Activated naive CD4-positive, alpha-beta T cell treated with Interleukin-2 at 50 U/mL for 16 hours (primary cell): ENCODE measurements at places on chromosomes 3 and 15.
A peak's percentile ranks its signal among the peaks of the same experiment; 100 is the strongest.

- no peak for DNase-seq
Measured at GRCh38 chr3:29610781-29611180, 329.9 kb downstream of the RBMS3 start.

DNA sequence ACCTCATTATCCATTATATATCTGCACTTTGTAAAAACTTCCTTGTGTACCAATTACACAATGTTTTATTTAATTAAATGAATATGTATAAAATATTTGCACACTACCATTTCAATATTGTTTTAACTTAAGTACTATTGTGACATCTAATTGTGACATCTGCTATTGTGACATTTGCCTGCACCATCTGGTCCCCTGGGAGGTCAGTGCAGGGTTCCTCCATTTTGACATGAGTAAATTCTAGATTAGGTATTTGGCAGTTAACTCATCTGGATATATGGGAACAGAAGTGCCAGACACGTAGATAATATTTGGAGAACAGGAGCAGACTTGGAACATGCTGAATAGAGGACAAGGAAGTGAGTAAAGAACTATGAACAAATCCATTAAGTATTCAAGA lies 332.1 kb downstream of the VGLL3 start:
- no peak for DNase-seq

DNA sequence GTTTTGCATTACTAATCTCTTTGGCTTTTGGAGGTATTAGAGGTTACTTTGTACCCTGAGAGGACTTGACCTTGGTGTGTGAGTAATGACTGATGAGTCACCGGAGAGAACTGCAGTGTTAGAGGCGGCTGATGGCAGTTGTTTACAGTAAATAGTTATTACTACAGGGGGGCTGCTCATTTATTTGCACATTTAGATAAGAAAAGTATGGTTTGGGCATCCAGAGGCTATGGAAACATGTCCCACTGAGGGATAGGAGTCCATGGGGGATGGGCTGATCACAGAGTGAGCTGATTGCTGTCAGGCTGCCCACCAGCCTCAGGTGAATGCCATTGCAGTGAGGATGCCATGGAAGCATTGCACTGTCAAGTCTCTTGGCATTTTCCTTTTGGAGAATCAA lies 17.3 kb upstream of the STAC start:
- DNase-seq: no peak

DNA sequence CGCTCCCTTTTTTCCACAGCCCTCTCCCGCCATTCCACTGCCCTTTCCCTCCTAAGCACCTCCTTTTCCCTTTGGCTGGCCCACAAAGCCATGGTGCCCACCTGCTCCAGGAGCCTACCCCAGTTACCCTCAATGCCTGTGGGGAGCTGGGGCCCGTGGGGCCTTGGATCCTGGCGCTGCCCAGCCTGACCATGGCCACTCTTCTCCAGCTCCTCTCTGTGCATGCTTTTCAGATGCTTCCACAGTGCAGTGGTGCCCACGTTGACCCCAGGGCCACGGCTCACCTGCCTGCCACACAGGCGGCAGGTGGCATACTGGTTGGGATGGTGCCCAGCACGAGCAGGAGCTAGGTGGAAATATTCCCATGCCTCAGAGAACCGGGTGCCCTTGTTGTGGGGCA lies 1.5 kb downstream of the ZBED2 start:
- DNase-seq: no peak

- DNase-seq: no peak
Measured at GRCh38 chr3:185942396-185942795, 4.6 kb upstream of the TRA2B start.

GRCh38 chr3:167684388-167684993 lies 30.7 kb upstream of the WDR49 start:
- DNase-seq: peak; percentile 3

GRCh38 chr3:72035606-72036005 lies 250.7 kb upstream of the PROK2 start:
- DNase-seq: no peak

GRCh38 chr3:99658274-99658673 lies 19.9 kb downstream of the COL8A1 start:
- DNase-seq: no peak

DNA sequence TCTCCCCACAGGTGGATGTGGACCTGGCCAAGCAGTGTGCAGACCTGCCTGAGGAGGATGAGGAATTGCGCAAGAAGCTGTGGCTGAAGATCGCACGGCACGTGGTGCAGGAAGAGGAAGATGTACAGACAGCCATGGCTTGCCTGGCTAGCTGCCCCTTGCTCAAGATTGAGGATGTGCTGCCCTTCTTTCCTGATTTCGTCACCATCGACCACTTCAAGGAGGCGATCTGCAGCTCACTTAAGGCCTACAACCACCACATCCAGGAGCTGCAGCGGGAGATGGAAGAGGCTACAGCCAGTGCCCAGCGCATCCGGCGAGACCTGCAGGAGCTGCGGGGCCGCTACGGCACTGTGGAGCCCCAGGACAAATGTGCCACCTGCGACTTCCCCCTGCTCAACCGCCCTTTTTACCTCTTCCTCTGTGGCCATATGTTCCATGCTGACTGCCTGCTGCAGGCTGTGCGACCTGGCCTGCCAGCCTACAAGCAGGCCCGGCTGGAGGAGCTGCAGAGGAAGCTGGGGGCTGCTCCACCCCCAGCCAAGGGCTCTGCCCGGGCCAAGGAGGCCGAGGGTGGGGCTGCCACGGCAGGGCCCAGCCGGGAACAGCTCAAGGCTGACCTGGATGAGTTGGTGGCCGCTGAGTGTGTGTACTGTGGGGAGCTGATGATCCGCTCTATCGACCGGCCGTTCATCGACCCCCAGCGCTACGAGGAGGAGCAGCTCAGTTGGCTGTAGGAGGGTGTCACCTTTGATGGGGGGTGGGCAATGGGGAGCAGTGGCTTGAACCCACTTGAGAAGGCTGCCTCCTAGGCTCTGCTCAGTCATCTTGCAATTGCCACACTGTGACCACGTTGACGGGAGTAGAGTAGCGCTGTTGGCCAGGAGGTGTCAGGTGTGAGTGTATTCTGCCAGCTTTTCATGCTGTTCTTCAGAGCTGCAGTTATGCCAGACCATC lies 8.6 kb downstream of the VPS18 start:
- DNase-seq: no peak

GRCh38 chr3:73656241-73656890 lies 31.6 kb upstream of the PDZRN3 start:
- no peak for DNase-seq

DNA sequence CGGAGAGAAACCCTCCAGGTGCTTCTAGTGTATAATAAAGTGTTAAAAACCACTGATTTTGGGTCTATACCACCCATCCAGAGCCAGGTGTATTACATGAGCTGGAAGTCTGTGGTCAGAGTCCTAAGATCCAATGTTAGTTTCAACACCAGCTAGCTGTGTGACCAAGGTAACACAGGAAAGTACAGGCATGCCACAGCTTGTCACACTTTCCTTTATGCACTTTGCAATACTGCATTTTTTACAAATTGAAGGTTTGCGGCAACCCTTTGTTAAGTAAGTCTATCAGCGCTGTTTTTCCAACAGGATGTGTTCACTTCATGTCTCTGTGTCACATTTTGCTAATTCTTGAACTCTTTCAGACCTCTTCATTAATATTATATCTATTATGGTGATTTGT lies 201.3 kb upstream of the PRICKLE2 start:
- DNase-seq: no peak

GRCh38 chr3:130048726-130049125 lies 32.9 kb upstream of the ALG1L2 start:
- no peak for DNase-seq

DNA sequence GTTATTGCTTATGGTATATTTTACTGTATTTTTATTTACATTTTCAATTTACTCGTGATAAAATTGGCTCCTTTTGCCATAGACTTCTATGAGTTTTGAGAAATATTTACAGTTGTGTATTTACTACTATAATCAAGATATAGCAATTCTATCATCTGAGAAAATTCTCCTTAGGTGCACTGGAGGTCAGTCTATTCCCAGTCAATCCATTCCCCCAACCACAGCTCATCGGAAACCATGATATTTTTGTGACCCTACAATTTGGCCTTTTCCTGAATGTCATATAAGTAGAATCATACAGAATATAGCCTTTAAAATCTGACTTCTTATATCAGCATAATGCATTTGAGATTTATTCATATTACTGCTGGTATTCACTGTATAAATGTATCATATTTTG lies 114.7 kb upstream of the LRTM1 start:
- no peak for DNase-seq

- no peak for DNase-seq
Measured at GRCh38 chr3:126155280-126155640, 25.1 kb downstream of the ALDH1L1 start.

- DNase-seq: peak; percentile 10
Measured at GRCh38 chr3:109081746-109082510, 36.0 kb downstream of the MORC1 start.

DNA sequence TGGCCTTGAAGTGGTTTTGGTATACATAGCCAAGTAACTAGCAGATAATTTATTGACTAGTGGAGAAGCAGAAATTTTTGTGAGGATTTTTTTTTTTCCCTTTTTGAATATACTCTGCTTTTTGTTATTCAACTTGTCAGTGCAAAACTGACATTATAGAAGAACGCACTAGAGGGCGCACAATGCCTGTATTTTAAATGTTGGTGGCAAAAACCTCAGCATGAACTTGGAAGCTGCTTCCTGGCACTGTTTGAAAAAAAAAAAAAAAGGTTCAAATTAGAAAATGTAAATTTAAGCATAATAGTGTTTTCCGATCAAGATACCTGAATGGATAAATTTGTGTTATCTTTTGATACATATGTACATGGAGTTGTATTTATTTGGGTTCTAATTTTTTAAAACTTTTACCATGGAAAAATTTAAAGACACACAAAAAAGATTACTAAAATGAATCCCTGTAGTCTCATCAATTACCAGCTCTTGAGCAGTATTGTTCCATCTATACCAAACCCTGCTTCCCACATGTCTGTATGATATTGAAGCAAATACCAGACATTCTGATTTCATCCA lies 56.0 kb downstream of the SLC25A26 start:
- DNase-seq: peak; percentile 50

DNA sequence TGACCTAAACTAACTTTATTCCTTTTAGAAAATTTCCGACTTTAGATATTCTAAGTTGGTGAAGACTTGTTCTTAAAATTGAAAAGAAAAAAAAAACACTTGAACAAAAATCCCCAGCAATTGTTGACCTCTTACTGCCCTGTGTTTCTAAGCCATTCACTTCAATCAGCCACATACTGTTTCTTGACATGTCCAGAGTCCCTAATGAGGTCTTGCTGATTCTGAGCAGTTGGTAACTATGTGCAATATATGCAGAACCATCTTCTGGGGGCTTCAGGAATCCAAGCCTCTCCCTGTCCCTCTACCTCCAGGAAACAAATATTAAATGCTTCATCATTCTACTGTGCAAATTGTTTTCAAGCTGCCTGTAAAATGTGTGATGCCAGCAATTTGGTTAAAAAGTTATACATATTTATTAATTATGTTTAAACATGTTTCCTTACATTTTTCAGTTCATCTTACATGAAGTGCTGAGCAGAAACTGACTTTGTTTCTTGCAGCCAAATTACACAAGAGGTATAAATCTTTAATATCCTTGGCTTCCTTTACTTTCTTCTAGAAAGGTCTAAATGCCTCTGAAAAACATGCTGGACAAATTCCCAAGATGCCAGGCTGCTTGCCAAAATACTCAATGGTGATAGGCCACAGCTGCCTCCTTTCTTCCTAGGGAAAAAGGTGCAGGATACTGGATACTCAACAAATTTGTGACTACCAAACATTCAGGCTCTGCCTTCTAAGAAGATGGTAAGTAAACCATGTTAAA lies 19.8 kb upstream of the GYG1 start:
- DNase-seq: no peak

DNA sequence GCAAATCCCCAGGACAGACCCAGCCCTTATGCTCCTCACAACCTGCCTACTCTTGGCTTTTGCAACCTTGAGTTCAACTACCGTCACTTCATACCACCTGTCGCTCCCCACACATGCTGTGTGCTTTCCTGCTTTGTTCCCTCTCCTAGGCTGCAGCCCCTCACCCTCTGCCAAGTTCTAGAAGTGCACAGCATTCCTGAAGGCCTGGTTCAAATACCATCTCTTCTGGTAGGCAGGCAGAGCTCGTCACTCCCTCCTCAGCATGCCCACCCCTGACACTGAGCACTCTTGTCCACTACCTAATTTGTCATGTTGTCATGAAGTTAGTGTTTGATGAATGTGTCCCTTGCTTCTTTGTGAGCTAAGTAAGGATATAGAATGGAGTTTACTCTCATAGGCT lies 129.6 kb downstream of the SEMA6D start:
- no peak for DNase-seq

DNA sequence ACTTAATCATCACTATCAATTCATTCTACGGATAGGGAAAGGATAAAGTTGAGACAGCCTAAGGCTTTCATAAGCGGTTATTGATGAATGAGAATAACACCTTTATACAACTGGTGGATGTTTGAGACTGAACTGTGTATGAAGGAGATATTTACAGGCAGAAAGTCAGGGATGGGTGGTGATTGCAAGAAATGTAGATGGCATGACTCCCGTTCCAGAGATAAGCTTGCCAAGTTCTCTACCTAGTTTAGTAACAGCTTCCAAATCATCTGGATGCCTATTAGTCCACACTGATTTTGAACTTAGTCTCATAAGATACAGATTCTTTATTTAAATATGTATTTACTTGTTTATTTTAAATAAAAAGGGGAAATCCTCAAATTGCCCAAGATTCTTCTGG lies 358.8 kb downstream of the GAP43 start:
- no peak for DNase-seq

- peak; percentile 56 for DNase-seq
Measured at GRCh38 chr3:66499881-66500575, 794 bp downstream of the LRIG1 start.

DNA sequence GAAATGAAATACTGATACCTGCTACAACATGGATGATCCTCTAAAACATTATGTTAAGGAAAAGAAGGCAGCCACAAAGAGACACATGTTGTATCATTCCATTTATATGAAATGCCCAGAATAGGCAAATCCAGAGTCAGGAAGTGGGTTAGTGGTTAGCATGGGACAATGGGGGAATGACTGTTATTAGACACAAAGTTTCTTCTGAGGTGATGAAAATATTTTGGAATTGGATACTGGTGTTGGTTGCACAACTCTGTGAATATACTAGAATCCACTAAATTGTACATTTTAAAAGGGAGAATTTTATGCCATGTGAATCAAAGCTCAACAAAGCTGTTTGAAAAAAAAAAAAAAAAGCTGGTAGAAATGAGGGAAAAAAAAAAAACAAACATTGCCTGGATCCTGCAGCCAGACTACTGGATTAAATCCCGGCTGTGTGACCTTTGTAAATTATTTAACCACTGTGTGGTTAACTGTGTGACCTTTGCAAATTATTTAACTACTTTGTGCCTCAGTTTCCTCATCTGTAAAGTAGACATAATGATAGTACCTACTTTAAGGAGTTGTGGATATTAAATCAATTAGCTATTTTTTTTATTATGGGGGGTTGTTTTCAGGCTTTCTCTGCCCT lies 75.6 kb upstream of the PRICKLE2 start:
- DNase-seq: no peak

DNA sequence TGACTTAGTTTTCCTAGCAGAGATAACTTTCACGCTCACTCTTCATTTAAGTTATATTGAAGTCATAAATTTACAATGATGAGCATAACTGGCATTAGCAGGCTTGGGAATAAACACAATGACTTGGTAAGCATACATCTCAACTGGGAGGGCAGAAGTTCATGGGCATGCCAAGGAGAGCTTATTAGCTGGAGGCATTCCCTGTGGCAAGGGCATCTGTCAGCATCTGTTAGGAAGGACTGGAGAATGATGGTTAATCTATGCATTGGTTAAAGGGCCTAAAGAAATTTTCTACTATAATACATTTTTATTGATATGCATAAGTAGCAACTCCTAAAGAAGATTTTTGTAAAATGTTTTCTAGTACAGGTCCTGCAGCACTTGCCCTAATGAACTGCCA lies 52.4 kb downstream of the NEK11 start:
- DNase-seq: no peak
